ENCODE measurements at places on chromosomes 2 and 18.
A peak's percentile ranks its signal among the peaks of the same experiment; 100 is the strongest.

- DNase-seq: no peak
Observed at GRCh38 chr18:49612515-49613033, 50.7 kb downstream of the LIPG start.

GRCh38 chr18:10752382-10752781, 226.6 kb downstream of the NAPG start:
- DNase-seq: no peak

DNA sequence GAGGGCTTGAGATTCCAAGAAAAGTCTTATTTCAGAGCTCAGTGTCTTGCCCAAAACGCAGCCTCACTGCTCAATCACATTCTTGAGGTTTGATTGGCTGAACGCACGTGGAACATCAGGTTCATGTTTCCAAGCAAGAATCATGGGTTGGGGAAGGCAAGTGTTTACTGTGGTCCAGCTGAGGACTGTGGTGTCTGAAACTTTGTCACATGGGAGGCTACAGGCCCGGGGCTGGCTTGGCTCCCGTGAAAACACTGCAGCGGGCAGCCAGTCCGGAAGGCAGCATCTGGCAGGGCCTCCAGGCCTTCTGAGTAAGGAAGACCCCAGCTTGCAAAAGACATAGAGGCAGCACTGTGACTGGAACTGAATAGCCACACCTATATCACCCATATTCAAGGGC, 84.7 kb downstream of the POLR1A start:
- DNase-seq: peak; percentile 66

DNA sequence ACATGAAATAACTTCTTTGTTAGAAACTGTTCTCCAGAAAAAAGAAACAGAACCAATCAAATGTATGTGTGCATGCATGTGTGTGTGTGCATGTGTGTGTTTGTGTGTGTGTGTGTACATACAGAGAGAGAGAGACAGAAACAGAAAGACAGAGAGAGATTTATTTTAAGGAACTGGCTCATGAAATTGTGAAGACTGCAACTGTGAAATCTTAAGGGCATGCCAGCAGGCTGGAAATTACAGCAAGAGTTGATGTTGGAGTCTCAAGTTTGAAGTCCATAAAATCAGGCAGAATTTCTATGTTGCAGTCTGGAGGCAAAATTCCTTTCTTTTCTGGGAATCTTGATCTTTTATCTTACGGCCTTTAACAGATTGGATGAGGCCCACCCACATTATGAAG, 168.9 kb upstream of the CDH20 start:
- no peak for DNase-seq

DNA sequence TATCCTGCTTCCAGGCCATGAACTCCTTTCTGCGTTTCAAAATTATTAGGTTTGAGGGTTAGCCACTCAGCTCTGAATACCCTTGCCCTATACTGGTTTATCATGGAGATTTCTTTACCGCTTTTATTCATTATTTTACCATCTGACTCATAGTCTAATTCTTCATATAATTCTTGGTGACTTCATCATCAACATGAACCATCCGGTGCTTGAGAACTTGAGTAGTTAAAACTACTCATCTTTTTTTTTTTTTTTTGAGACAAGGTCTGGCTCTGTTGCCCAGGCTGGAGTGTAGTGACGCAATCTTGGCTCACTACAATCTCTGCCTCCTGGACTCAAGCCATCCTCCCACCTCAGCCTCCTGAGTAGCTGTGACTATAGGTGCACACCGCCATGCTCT, 94.2 kb upstream of the LHCGR start:
- DNase-seq: no peak
